ENCODE measurements at places on chromosomes 6 and 20.
A peak's percentile ranks its signal among the peaks of the same experiment; 100 is the strongest.

DNA sequence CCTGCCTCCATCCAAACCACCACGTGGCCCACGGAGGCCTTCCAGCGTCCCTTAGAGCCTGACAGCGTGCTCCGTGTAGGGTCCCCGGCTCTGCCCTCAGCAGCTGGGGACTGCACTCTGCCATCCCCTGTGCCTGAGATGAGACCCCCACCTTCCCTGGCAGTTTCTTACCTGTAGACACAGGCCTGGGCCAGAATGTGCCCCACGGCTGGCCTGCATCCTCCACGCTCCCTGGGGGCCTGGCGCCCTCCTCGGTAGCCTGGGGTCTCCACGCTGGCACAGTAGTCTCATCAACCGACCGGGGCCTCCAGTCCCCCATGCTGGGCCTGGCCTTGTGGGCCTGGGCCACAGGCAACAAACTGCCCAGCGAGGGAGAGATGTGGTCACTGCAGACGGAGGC is 9.6 kb downstream of the DACT2 start:
- no peak for DNase-seq

GRCh38 chr6:47152666-47153403 is 110.7 kb upstream of the ADGRF1 start:
- DNase-seq = no peak

DNA sequence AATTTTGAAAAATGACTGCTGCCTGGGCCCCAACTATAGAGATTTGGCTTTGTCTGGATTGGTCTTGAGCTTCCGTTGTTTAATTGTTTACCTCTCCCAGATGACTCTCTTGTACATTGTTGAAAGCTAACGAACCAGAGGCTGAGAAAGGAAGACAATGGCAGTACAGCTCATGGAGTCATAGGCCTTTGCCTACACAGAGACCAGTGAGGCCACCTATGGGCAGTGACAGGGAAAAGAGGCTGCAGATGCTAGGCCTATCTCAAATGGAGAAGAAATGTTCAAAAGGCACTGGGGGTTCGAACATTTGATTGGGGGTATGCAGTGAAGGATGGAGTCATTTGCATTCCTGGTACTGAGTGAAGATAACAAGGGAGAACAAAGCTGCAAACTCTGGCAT is 29.1 kb downstream of the OPN5 start:
- DNase-seq = no peak

- DNase-seq = no peak
These were observed 54.4 kb upstream of the CEP85L start for GRCh38 chr6:118705544-118706491.

GRCh38 chr6:116406678-116407345 is 36.1 kb downstream of the DSE start:
- DNase-seq = no peak

- no peak for DNase-seq
These were observed 32.8 kb upstream of the TFAP2B start for GRCh38 chr6:50785921-50786320.

DNA sequence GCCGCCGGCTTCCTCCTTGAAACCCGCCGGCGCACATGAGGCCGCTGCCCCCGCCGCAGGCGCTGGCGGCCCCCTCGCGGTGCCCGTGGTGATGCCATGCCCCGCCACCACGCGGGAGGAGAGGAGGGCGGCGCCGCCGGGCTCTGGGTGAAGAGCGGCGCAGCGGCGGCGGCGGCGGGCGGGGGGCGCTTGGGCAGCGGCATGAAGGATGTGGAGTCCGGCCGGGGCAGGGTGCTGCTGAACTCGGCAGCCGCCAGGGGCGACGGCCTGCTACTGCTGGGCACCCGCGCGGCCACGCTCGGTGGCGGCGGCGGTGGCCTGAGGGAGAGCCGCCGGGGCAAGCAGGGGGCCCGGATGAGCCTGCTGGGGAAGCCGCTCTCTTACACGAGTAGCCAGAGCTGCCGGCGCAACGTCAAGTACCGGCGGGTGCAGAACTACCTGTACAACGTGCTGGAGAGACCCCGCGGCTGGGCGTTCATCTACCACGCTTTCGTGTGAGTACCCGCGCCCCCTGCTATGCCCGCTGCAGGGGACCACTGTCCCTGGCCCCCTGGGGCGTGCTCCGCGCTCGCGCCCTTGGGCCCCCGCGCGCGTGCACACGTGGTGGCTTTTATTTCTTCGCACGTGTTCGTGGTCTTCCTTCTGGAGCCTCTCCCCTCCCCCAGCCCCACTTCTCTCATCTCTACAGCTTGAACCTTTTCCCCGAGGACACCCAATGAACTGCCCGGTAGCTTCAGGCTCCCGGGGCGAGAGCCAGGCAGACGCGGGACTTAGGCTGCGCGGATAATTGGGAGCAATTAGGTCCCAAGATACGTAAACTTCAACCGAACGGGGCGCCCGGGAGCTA is 453 bp downstream of the KCNQ5 start:
- peak; percentile 28 for DNase-seq

DNA sequence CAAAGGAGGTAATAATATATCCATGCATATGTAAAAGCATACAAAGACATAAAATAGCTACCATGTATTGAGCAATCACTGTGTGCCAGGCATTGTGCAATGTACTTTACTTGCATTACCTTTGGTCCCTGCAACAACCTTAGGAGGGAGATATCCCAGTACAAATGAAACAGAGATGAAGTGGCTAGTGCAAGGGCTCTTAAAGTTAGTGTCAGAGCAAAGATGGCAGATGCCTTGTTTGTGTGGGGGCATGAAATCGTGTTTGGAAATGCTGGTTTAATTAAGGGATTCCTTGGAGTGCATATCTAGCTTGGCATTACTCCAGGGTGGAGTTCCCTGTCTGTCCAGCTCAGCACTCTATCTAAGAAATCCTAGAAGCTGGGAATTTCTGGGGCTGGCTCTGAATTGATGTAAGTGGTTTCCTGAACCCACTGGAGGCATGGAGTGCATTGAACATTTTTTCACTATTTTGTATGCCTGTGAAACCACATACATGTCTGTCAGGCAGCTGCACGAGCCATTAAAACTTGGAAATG is 9.8 kb downstream of the PAQR8 start:
- DNase-seq = no peak

DNA sequence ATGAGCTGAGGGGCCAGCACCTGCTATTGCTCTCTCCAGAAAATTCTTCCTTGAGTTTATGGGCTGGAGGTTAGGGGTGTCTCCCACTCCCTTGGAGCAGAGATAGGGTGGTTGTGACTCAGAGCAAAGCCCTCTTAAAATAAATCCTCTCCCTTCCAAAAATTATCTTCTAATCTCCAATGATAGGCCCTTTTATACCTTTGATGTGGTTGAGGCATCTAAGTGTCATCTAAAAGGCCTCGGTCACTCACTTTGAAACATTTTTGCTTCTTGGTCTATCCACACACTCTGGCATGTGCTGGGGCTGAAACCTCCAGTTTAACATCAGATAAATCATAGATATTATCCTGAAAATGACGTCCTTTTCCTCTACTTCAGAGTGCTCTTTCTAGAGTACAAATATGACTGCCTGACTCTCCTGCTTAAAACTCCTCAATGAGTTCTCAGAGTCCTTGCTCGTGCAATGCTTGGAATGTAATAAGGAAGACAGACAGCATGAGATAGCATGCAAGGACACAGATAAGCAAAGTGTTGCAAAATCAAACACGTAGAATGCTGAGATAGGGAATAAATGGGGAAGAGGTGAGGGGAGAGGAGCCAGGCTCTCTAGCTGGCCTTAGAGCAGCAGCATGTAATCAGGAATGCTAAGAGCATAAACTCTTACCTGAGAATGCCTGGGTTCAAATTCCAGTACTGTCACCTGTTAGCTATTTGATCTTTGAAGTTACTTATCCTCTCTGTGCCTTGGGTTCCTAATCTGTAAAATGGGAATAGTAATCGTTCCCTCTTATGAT is 374.1 kb upstream of the CITED2 start:
- DNase-seq = no peak
